ENCODE measurements at places on chromosomes 7 and 10.

DNA sequence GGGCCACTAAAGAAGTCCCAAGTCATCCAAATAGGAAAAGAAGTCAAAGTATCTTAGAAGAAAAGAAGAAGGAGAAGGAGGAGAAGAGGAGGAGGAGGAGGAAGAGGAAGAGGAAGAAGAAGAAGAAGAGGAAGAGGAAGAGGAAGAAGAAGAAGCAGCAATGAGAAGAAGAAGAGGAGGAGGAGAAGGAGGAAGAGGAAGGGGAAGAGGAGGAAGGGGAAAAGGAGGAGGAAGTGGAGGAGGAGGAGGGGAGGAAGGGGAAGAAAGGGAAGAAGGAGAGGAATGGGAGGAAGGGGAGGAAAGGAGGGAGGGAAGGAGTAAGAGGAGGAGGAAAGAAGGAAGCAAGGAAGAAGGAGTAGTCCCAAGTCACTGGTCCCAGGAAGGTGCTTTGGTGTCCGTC lies 21.7 kb upstream of the RADIL start:
- no peak for DNase-seq

DNA sequence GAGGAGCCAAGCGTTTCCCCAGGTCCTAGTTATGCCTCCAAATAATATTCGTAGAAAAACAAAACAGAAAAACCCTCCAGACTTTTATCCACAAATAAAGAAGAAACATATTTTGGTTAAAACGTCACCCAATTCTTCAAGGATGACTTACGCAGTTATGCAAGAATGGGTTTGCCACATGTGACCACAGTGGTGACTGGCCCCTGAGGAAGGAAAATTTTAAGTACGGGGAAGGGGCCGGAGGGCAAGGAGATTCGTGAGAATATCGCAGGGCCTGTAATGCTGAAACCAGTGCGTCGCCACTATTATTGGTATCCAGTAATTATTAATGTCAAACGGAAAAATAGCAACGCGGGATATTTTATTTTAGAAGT lies 537 bp upstream of the MRPS24 start:
- no peak for DNase-seq

GRCh38 chr7:100706672-100707311 lies 871 bp downstream of the POP7 start:
- no peak for DNase-seq

DNA sequence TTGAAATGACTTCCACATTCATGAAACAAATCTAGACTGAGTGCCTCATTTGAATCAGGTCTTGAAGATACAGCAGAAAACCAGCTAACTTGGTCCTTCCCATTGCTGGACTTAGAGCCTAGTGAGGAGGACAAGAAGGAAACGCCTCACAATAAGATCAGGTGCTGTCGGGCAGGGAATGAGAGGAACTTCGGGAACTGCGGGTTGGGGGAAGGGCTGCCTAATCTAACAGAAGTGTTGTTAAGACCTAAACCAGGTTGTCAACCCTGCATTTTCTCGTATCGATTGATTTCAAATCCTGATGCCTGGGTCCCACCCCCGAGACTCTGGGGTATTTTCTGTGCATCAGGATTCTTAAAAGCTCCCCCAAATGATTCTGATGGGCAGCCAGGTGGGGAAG lies 26.3 kb downstream of the MACROH2A2 start:
- DNase-seq: no peak

DNA sequence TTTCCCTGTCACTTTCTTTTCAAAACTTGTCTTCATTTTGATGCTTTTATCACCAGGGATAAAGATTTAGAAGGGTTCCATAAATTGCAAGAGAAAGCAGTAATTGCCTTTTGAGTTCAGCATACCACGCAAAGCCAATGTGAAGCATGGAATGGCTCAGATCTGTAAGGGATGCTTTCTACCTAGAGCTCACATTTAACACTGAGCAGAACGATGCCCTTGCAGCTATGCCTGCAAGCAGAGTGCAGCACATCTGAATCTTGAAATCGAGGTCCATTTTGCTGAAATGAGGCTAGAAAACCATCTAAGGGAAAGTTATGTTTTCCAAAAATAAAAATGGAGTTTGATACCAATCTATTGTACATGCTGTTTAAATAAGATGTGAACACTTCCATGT lies 171.2 kb upstream of the CELF2 start:
- no peak for DNase-seq

- DNase-seq: no peak
Observed at GRCh38 chr10:128007056-128007455, 100.2 kb downstream of the PTPRE start.

All from activated T-cell treated with anti-CD3 and anti-CD28 coated beads for 1 hour (primary cell).